ENCODE measurements at places on chromosomes 3 and 15. TPM values are rescaled to one million over a fixed set of nuclear protein-coding genes. Genes with fewer than 3 reads are reported as not detected.

Gene C3orf70
- total RNA-seq, result 46.1 TPM

Gene NMB
- 8.7 TPM for total RNA-seq

Gene DENND6A
- total RNA-seq, result 35.9 TPM

Gene PPP1R14D
- total RNA-seq, result not detected

Gene GOLGA8R
- total RNA-seq, result 8.0 TPM

Gene RARB
- 8.9 TPM for total RNA-seq

Measured in posterior vena cava (tissue), 2 donors.